GM04504 (cell line): ENCODE measurements at places on chromosomes 3 and 15.

- no peak for DNase-seq
Measured at GRCh38 chr3:123795471-123796251, 88.5 kb downstream of the MYLK start.

DNA sequence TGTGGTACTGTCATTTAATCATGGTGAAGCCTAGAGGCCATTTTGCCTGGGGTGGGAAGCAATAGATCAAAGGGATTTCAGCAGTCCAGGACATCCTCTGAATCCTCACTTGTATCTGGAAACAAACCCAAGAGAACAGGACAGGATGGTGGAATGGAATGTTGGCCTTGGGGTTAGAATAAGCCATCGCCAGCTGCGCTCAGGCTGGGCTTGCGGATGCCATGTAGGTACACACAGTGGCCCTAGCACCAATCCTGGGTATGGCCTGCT is 76.5 kb upstream of the ALDH1A3 start:
- DNase-seq, result no peak

DNA sequence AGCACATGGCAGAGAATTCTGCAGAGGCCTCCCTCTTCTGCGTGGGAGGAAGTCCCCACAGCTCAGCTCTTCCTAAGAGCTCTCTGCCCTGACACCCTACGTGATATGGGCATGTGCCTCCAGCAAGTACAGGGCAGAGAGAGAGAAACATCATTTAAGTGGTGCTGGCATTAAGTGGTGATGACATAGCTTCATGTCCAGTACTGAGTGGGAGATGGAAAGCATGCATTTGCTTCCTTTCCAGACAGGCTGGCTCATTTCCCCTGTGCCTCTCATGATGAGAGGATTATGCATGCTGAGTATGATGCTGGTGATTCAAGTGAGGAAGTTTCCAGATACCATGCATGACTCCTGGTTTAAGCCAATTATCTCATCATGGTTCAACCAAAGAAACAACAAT is 26.9 kb downstream of the BFSP2 start:
- no peak for DNase-seq

GRCh38 chr15:46523701-46524100 is 888.9 kb downstream of the SQOR start:
- no peak for DNase-seq

DNA sequence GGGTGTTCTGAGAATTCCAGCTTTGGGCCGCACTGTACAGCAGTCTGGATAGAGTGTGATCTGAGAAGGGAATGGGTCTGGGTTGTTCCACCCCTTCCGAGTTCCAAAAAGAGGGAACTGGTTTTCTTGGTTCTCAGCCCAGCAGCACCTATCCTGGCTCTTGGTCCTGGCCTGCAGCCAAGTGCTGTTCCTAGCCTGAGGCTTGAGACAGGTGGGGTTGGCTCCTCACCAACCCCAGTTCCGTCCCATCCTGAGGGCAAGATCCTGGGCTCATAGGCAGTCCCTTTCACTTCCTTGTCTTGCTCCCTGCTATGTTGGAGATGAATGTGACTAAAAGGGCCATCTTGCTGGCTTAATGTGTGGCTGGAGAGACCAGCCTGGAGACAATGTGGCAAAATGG is 15.2 kb downstream of the IVD start:
- no peak for DNase-seq

DNA sequence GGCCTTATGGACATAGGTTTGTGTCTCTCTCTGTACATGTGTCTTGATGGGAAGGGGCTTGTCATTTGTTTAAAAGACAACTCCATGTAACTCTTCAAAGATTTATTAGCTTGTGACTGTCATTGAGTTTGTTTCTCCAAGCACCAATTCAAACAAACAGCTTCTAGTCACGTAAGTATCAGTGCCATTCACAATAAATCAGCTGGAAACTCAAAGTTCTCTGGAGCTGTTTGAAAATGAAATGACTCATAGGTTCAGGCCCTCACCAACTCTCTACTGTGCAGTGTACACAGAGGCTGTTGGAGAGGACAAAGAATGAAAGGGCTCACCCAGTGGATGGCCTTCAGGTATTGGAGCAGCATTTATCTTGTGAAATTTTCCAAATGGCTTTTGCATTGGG is 476.3 kb downstream of the AGBL1 start:
- DNase-seq, result no peak
